Thoracic aorta (tissue), 2 donors: ENCODE measurements at places on chromosomes 2 and 18.

GRCh38 chr2:72395096-72395495, 247.4 kb upstream of the CYP26B1 start:
- DNase-seq: no peak

- no peak for DNase-seq
Measured at GRCh38 chr2:134233728-134234136, 20.1 kb upstream of the MGAT5 start.

DNA sequence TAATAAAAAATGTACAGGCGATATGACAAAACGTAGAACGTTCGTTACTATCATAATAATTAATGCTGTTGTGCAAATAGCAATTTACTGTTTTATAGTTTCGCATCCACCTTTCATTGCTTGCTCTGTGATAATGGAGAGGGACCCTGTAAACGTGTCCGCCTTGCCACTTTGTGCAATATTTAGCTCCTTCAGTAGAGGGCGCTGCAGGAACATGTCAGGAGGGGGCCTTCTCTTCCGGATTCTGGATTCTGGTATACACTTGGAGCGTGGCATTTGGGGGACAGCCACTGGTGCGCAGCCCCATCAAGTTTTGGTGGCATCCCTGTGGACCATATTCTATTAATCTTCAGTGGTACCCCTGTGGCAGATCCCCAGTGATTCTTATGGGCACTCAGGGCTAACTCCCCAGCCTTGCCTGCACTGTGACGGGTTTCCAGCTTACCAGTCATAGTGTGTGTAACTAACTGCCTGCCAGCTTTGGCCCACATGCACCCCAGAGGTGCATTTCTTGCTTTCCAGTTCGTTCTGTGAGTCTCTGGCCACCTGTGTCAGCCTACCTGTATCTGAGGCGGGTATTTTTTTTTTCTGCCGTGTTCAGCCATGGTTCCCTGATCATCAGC, 140.3 kb downstream of the CYRIA start:
- DNase-seq: no peak

- DNase-seq: no peak
Measured at GRCh38 chr2:33047939-33048338, 101.2 kb downstream of the LTBP1 start.

DNA sequence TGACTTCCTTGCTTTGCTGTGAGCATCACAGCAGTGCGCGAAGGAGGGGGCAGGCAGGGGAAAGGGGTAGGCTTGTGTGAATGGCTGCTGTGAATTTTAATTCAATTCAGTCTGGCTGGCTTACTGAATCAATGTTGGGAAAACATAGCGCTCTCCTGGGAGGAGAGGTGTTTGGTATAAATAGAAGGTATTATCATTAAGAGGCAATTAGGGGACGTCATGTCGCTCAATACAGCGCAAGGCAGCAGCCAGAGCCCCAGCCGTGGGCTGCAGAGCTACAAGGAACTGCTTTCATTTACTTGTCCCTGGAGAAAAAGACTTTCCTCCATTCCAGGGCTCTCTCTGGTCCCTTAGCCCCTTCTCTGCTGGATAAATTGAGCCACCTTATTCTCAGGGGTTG, 181.4 kb upstream of the MSH6 start:
- no peak for DNase-seq

- DNase-seq: no peak
Measured at GRCh38 chr18:25305584-25305983, 46.4 kb downstream of the ZNF521 start.

- DNase-seq: no peak
Measured at GRCh38 chr2:196406-196805, 67.4 kb downstream of the SH3YL1 start.

GRCh38 chr2:8569332-8569930, 112.4 kb upstream of the ID2 start:
- no peak for DNase-seq

DNA sequence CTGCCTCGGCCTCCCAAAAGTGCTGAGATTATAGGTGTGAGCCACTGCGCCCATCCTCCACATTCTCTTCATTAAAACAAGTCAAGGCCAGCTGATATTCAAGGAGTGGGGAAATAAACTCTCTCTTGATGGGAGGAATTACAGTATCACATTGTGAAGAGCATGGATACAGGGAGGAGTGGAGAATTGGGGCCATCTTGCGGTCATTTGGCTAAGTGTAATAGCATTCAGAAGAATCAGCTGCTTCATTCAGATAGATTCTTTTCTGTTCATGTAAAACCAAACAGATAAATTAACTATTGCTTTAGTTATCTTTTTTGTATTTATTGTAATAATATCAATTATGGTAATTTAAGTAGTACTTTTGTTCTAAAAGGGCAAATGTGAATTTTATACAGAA, 156.3 kb downstream of the UBR3 start:
- no peak for DNase-seq
